ENCODE measurements at places on chromosomes 5 and 9.

DNA sequence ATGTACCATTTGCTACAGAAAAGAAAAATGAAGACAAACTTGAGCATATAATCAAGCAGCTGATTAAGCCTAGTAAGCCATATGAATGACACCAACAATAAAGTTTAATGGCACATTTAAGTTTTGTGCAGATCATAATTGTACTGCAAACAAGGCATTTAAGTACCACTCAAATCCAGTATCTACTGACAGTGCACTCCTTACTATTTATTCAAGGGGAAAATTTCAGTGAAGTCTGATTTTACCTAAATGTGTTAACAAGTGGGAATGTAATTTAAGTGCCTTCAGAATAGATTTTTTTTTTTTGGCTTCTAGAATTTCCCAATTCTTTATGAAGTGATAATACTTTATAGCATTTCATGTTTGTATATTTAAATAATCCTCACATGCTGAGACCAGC, 341.0 kb upstream of the POU5F2 start:
- no peak for DNase-seq

DNA sequence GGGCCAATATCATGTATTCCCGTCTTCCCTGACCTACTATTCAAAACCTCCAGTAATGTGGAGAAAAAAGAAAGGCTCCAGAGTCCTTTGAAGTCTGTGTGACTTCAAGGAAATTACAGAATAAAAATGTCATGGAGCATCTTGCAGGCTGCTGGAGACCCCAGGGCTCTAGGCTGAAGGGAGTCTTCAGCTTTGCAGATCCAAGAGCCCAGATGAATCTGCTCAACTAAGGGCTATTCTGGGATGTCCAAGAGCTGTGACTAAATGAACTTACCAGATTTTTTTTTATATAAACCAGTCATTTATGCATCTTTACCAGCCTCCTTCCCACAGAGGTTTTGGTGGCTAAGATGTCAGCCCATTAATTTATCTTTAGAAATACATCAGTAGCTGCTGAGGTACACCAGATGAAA, 167.3 kb downstream of the MUSK start:
- no peak for DNase-seq

GRCh38 chr9:37415011-37415719, 7.3 kb upstream of the GRHPR start:
- DNase-seq = peak; percentile 87

GRCh38 chr5:179306191-179307012, 38.9 kb downstream of the ADAMTS2 start:
- DNase-seq = no peak

- peak; percentile 73 for DNase-seq
These were observed at the start of the genes GBA2 and RGP1 for GRCh38 chr9:35748858-35749514. TSS of gene GBA2 (minus strand) at chr9:35749228. CDS start at chr9:35748704, 524 bp downstream. TSS of gene RGP1 (plus strand) at chr9:35749287. CDS start at chr9:35749756, 469 bp downstream.

- DNase-seq = no peak
These were observed 2.5 kb upstream of the RAD23B start for GRCh38 chr9:107280543-107280942.

DNA sequence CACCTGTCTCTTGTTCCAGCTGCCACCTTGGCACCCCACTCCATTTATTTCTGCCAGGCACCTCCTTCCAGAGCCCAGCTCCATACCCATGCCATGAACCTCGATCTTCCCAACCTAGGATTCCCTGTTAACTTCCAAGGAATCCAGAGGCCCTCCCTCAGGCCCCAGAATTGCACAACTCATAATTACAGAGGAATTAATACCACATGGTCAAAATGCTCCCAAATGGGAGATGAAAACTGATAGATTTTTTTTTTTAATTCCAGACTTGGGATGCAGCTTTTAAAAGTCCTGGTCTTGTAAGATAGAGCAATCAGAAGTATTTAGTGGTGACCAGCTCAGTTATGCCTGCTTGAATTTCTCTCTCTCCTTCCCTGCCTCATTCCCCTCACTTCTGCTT, 96.2 kb upstream of the CCDC112 start:
- DNase-seq = no peak

DNA sequence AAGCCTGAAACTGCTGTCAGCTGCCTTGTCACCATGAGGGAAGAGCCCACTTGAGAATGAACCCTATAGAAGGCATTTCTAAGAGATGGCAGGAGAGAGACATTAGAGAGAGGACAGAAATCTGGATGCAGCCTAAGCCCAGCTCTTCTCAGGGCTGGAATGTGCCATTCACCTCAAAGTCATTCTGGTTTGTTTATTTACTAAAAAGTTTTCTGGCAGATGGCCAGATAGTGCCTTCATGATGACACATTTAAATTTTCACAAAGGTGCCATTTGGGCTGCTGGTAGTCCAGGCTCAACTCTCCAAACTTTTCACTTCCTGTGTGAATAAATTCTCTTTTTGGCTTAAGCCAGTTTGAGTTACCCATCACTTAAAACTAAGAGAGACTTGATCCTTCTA, 144.6 kb upstream of the ZNF366 start:
- DNase-seq = no peak

- peak; percentile 60 for DNase-seq
These were observed 8.4 kb downstream of the GFI1B start for GRCh38 chr9:132986640-132987620.

GRCh38 chr5:96146675-96147074, 185.0 kb upstream of the ELL2 start:
- DNase-seq = peak; percentile 36

DNA sequence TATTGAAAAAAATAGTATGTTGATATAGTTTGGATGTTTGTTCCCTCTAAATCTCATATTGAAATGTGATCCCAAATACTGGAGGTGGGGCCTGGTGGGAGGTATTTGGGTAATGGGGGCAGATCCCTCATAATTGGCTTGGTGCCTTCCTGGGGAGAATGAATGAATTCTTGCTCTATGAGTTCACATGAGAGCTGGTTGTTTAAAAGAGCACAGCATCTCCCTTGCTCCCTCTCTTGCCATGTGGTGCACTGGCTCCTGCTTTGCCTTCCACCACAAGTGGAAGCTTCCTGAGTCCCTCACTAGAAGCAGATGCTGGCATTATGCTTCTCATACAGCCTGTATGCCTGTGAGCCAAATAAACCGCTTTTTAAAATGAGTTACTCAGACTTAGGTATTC, 154.8 kb downstream of the ADAMTS6 start:
- DNase-seq = no peak

DNA sequence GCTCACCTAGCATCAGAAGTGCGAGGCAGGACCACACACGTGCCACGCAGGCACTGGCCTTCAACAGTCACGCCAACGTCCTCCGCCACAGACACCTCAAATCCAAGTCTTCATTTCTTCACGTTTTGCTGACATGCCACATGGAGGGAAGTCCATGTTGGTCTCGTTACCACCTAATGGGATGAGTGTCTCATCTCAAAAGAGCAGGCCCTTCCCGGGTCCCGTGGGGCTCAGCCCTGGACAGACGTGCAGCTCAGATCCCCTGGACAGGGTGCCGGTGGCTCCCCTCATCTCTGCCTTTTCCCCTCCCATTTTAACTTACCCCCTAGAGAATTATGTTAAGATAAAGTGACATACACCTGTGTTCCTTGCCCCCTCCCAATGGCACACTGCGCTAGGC, 76.8 kb downstream of the MRPL36 start:
- DNase-seq = no peak

- DNase-seq = no peak
These were observed 7.4 kb downstream of the HNRNPH1 start for GRCh38 chr5:179616002-179616594.

DNA sequence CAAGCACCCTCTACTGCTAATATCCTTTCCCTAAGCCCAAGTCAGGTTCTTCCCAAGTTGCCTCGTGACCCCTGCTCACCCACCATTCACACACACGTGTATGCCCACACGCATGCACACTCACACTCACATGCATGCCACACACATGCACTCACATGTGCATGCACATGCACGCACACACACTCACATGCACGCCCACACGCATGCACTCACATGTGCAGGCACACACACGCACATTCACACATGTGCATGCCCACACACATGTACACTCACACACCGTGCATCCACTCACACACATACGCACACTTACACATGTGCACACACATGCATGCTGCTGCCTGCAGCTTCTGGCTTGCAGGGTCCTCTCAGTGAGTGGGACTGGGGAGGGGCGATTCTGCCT, 62.9 kb upstream of the STXBP1 start:
- DNase-seq = no peak

GRCh38 chr9:11374926-11375325, 762.1 kb upstream of the PTPRD start:
- no peak for DNase-seq

DNA sequence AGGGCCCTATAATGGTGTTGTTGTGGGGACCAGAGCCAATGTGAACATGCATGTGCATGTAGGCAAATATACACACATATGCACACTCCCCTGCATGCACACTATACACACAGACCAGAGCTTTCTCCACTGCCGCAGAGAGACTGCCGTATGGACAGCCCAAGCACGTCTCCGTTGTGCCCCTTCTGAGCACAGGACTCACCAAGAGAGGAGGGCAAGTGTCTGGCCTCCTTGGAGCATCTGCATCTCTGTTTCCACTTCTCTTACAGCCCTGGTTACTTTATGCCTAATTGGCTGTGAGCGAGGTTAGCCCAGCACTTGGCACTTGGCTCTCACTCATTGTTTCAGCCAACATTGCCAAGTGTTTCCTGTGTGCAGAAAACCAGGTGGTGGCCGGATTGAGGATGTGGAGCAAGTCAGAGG, 30.4 kb downstream of the CSF2 start:
- no peak for DNase-seq

- DNase-seq = no peak
These were observed 115.7 kb downstream of the NFIB start for GRCh38 chr9:14198047-14198840.

DNA sequence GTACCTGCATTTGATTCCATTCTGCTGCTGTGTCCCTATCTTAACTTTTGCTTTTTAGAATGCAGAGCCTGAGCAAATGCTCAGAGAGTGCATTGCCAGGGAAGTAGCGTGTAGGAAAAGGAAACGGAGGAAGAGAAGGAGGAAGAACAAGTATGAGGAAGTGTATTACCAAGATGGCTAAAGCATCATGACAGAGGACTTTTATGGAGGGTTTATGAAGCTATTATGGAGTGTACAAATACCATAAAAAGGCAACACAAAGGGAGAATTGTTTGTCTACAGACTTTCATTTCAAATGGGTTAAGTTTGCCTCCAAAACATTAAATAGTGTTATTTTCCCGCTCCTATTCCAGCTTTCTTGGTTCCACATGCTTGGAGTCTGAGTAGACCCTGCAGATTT, 1899.8 kb upstream of the NUDT12 start:
- no peak for DNase-seq

DNA sequence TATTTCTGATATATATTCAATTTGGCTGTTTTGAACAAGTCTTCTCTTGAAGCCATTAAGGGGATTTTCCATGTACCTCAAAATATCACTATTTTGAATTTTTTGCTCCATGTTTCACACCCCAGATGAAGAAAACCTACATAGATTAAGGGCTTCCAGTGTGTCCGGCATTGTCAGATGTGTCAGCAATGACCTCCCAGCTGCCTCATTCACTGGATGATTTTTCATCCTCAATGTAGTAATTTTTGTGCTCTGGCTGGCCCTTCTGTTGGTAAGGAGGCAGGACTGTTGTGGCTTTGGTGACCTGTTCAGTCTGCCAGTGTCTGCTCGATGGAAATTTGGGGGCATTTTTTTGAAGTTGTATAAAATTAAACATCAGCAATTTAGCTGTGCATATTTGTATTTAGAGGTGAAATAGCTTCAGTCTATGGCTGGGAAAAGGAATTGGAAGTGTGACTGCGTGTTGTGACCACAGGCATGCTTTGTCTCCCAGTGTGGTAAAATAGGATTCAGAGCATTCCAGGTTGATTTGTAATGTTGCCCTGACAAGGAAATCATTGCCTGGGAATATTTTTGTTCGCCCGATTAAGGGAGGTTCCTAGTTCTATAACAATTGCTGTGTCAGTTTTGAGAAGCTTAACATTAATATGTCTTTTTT, 312.4 kb downstream of the ARHGEF28 start:
- no peak for DNase-seq

DNA sequence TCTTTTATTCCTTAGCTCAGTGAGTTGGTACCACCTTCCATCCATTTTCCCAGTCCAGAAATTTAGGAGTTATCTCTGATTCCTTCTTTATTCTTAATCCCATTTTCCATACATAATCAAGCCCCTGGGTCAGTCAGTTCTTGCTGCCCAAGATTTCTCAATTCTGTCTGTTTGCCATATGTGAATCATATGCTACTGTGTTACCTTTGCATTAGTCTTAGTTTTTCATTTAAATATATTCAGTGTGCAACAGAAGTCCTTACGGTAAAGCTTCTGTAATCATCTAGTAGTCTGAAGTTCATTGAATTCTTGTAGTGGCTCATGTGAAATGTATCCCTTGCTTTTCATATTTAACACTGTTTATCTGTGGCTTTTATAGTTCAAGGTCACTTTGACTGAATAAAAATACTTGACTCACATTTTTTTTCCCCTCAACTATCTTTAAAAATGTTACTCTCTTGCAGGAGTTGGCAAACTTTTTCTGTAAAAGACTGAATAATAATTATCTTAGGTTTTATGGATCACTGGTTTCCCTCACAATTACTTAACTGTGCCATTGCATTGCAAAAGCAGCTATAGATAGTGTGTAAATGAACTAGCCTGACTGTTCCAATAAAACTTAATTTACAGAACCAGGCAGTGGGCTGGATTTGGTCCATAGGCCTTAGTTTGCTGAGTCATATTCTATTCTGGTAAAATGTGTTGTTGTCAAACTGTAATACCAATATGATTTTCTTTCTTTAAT, 6.9 kb downstream of the KIAA1958 start:
- DNase-seq = no peak

DNA sequence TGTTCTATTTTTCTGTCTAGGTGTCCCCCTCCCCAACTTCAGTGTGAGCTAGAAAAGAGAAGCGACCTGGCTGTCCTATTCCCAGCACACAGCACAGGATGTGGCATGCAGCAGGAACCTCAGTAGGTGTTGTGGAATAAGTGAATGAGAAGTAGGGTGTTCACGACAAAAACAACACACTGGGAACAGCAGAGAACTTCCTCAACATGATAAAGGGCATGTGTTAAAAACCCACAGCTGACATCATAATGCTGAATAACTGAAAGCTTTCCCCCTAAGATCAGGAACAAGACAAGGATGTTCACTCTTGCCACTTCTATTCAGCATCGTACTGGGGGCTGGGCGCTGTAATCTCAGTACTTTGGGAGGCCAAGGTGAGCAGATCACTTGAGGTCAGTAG, 155.6 kb upstream of the ZNF618 start:
- no peak for DNase-seq

GRCh38 chr5:82799361-82800077, 277.7 kb downstream of the TMEM167A start:
- DNase-seq = no peak

- no peak for DNase-seq
These were observed 320.0 kb downstream of the ENC1 start for GRCh38 chr5:74320526-74320925.

GRCh38 chr5:180596668-180597231, 5.5 kb upstream of the SCGB3A1 start:
- no peak for DNase-seq

DNA sequence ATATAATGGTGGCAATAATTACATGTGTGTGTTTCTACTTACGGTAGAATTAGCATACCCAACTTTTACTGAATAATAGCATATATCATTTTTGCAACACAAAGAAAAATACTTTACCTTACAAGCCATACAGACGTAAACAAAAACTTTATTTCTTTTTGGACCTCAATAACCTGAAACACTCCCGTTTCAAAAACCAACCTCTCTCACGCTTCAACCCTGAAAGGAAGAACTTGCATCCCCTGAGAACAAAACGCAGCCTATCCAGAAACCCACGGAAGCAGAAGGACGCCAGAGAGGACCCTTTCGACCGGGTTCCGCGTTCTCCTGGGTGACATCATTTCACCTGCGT, at the start of gene RNF38:
TSS of gene RNF38 (minus strand) at position 290 of the 352 bp plus-strand sequence. CDS start at position 129, 161 bp downstream.
- DNase-seq = no peak

GRCh38 chr5:61023131-61023530, 78.1 kb downstream of the NDUFAF2 start:
- no peak for DNase-seq
